Stimulated activated CD8-positive, alpha-beta memory T cell treated with anti-CD3 and anti-CD28 coated beads, Interleukin-4, amount 100 ng/mL, for 4 hours (primary cell): ENCODE measurements at places on chromosomes 3 and 15.
A peak's percentile ranks its signal among the peaks of the same experiment; 100 is the strongest.

DNA sequence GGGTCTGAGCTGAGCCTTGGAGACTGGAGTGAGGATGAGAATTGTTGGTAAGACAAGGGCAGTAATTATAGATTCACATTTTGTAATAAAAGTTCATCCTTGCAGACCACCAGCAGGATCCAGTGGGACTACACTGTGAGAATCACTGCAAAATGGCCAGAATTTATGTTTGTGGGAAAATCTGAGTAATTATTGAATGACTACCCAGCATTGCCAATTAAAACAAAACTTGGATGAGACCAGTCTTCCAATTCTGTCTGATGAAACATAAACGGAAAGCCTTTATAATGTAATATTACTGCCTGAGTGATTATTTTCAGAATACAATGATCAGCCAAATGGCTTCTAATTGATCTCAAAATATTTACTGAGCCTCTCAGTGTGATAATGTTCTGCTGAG lies 323.3 kb upstream of the C2CD4B start:
- no peak for DNase-seq

- no peak for DNase-seq
These were observed 314.7 kb upstream of the ARRDC4 start for GRCh38 chr15:97645758-97646157.

- DNase-seq = peak; percentile 27
These were observed 7.1 kb upstream of the FMN1 start for GRCh38 chr15:33201491-33202231.

GRCh38 chr3:146529021-146529420 lies 15.4 kb downstream of the PLSCR1 start:
- no peak for DNase-seq

- DNase-seq = no peak
These were observed 159.3 kb upstream of the GAP43 start for GRCh38 chr3:115464036-115464435.

- no peak for DNase-seq
These were observed 150.3 kb upstream of the ARHGEF26 start for GRCh38 chr3:153970741-153971347.

DNA sequence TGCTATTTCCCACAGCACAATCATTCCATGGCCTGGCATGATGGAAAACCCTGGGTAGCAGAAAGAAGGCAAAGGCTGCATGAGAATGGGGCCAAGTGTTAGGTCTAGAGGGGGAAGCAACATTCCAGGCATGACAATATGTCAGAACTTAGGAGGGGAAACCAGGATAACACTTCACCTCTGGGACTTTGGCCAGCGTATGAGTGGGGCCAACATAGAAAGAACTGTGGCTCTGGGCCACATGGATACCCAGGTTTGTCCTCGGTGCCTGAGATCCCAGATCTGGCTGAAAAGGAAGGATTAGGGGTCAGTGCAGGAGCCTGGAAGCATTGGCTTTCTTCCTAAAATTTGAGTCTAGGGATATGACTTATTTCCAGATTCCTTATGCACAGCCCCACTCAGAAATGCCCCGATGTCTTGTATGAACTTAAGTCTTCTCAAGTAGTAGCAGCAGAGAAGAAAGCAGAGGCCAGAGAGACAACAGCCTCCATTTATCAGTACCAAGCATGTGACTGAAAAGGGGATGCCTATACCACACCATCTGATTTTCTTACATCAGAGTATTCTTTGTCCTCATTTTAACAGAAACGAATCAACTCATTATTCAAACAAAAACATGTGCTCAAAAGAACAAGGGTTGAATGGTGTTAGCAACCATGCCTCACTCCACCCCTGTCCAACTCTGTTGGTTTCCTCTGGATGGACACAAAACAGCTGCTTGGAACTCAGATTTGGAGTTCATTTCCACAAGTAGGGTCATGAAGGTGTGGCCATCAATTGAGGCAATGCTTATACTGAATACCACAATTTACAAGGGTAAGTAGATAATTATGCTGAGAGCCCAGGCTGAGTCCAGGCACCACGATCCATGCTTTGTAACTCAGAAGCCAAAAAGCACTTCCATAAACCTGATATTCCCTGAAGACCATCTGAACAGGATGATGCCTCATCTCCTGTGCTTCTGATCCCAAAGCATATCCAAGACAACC lies 43.7 kb upstream of the NDUFB4 start:
- DNase-seq = no peak

GRCh38 chr15:91537856-91538255 lies 315.7 kb upstream of the SLCO3A1 start:
- DNase-seq = no peak
